ENCODE measurements at places on chromosomes 1 and 21. TPM values are rescaled to one million over a fixed set of nuclear protein-coding genes. Genes with fewer than 3 reads are reported as not detected.
A peak's percentile ranks its signal among the peaks of the same experiment; 100 is the strongest.

DNA sequence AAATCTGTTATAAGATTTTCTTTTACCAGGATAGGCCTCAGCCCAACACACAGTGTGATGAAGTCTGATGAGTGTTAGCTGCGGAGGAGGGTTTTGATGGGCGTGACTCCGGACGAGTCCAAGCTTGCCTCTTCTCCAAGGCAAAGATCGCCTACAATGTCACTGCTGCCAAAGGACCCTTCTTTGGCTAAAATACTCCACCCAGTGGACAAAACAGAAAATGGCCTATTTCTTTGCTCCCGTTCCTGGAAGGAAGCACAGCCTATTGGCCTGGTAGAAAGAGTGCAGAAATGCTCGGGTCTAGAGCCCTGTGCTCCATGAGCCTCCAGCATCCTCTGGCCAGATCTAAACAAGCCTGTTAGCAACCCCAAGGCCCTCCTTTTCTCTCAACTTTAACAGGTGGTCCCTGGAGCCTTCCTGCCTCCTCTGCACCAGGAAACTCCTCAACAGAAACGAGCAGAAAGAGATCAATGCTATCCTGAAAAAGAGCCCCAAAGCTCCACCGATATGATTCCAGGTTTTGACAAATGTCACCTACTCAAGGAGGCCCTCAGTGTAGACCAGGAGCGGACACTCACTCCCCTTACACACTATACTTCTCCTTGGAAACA, 3.4 kb upstream of the CASQ2 start:
- H3K27me3 ChIP-seq: no peaks in the 10 kb centered on the region
- DNase-seq: peak; percentile 84
- H3K36me3 ChIP-seq: no peaks in the 10 kb centered on the region

- no peak for DNase-seq
- no peaks in the 10 kb centered on the region for H3K36me3 ChIP-seq
- no peaks in the 10 kb centered on the region for H3K27me3 ChIP-seq
Observed at GRCh38 chr1:225699336-225699735, 46.4 kb upstream of the ENAH start.

GRCh38 chr21:46145159-46145839, 10.1 kb downstream of the FTCD start:
- no peaks in the 10 kb centered on the region for H3K36me3 ChIP-seq
- H3K4me3 ChIP-seq: no peak overlapping the region
- no peak for DNase-seq
- H3K4me1 ChIP-seq: peaks cover 5% of the 10 kb centered on the region

GRCh38 chr1:160814316-160814715, 18.3 kb downstream of the LY9 start:
- H3K36me3 ChIP-seq: no peaks in the 10 kb centered on the region
- no peak overlapping the region for H3K4me3 ChIP-seq
- DNase-seq: no peak
- H3K27me3 ChIP-seq: no peaks in the 10 kb centered on the region

GRCh38 chr1:5971471-5972197, 20.6 kb downstream of the NPHP4 start:
- H3K27ac ChIP-seq: no peak overlapping the region
- no peak overlapping the region for H3K4me3 ChIP-seq
- peaks cover 3% of the 10 kb centered on the region for H3K36me3 ChIP-seq
- DNase-seq: no peak
- no peaks in the 10 kb centered on the region for H3K27me3 ChIP-seq

OR6K3 gene
- total RNA-seq: not detected

GRCh38 chr1:152052606-152053005, 15.8 kb upstream of the S100A11 start:
- H3K4me3 ChIP-seq: no peak overlapping the region
- no peaks in the 10 kb centered on the region for H3K36me3 ChIP-seq

GRCh38 chr1:112717263-112717873, 2.2 kb upstream of the PPM1J start:
- H3K4me3 ChIP-seq: no peak overlapping the region
- no peak overlapping the region for H3K27ac ChIP-seq
- H3K27me3 ChIP-seq: peaks cover 11% of the 10 kb centered on the region
- DNase-seq: no peak

SLC45A1 gene
- 0.28 TPM for total RNA-seq

DNA sequence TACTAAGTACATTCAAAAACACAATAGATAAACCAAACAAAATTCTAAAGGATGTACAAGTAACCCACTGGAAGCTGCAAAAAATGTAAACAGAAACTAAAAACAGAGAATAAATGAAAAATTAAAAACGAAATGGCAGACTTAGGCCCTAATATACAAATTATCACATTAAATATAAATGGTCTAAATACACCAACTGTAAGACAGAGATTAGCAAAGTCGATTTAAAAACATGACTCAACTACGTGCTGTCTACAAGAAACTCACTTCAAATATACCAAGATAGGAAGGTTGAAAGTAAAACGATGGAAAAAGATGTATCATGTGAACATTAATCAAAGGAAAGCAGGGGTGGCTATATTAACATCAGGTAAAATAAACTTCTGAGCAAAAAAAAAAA, 23.1 kb downstream of the SLC19A1 start:
- no peak overlapping the region for H3K4me3 ChIP-seq
- no peaks in the 10 kb centered on the region for H3K36me3 ChIP-seq
- no peaks in the 10 kb centered on the region for H3K4me1 ChIP-seq
- H3K27ac ChIP-seq: no peak overlapping the region
- H3K27me3 ChIP-seq: no peaks in the 10 kb centered on the region
- no peak for DNase-seq

GRCh38 chr1:61620536-61620935, 104.4 kb downstream of the TM2D1 start:
- peaks cover 2% of the 10 kb centered on the region for H3K4me1 ChIP-seq
- H3K27ac ChIP-seq: no peak overlapping the region
- no peak for DNase-seq

- DNase-seq: no peak
- no peaks in the 10 kb centered on the region for H3K27me3 ChIP-seq
- H3K4me1 ChIP-seq: no peaks in the 10 kb centered on the region
- H3K4me3 ChIP-seq: no peak overlapping the region
Observed at GRCh38 chr21:45265721-45266517, 21.8 kb downstream of the POFUT2 start.

- H3K4me3 ChIP-seq: peak overlapping the region; percentile 73
- H3K36me3 ChIP-seq: no peaks in the 10 kb centered on the region
- H3K27me3 ChIP-seq: no peaks in the 10 kb centered on the region
Observed at GRCh38 chr1:38872401-38873026, 634 bp downstream of the MYCBP start.

GPBP1L1 gene
- 69.7 TPM for total RNA-seq

ASCL5 gene
- 0.18 TPM for total RNA-seq

GRCh38 chr1:65079941-65080340, 68.1 kb upstream of the AK4 start:
- no peaks in the 10 kb centered on the region for H3K27me3 ChIP-seq
- H3K4me1 ChIP-seq: no peaks in the 10 kb centered on the region
- no peaks in the 10 kb centered on the region for H3K36me3 ChIP-seq
- no peak overlapping the region for H3K27ac ChIP-seq
- peak; percentile 38 for DNase-seq
- no peak overlapping the region for H3K4me3 ChIP-seq

GRCh38 chr1:158002022-158002630, 8.7 kb downstream of the KIRREL1 start:
- no peak overlapping the region for H3K4me3 ChIP-seq
- DNase-seq: peak; percentile 71
- H3K27me3 ChIP-seq: no peaks in the 10 kb centered on the region
- H3K4me1 ChIP-seq: peaks cover 18% of the 10 kb centered on the region
- H3K27ac ChIP-seq: peak overlapping the region; percentile 87

GRCh38 chr1:197541411-197541810, 233.9 kb downstream of the DENND1B start:
- no peaks in the 10 kb centered on the region for H3K36me3 ChIP-seq
- no peak overlapping the region for H3K27ac ChIP-seq
- no peaks in the 10 kb centered on the region for H3K4me1 ChIP-seq
- DNase-seq: no peak
- H3K27me3 ChIP-seq: no peaks in the 10 kb centered on the region

GRCh38 chr1:29789221-29789909, 553.0 kb downstream of the PTPRU start:
- no peak overlapping the region for H3K4me3 ChIP-seq
- H3K4me1 ChIP-seq: no peaks in the 10 kb centered on the region
- no peaks in the 10 kb centered on the region for H3K36me3 ChIP-seq
- no peak overlapping the region for H3K27ac ChIP-seq
- DNase-seq: no peak
- peaks cover 9% of the 10 kb centered on the region for H3K27me3 ChIP-seq

SHE gene
- total RNA-seq: 2.7 TPM

DNA sequence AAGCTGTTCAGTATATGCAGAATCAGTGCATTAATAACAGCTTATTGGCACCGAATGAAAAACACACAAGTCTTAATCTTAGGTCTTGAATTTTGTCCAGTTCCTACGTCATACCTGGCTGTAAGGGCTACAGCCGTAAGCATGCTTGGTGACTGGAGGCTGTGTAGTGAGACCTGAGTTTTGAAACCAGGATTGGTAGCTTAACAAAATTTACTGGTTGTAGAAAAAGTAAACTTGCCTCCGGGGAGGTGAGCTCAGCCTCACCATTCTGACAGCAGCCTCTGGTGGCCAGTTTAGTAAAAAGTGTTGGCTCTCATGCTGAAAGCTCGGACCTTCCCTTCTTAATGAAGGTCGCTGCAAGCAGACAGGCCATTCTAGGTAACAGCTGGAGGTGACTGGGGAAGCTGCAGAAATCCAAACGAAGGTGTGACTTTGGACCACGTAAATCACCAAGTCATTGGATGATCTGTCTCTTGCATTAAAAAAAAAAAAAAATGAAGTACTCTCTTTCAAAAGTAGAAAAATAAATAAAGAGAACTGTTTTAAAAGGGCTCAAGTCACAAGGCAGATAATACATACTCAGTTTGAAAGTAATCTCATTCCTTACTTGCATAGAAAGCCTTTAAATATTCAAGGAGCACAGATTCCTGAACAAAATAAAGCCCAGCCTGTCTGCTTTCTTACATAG, 48.9 kb downstream of the HLCS start:
- H3K27me3 ChIP-seq: no peaks in the 10 kb centered on the region
- no peaks in the 10 kb centered on the region for H3K4me1 ChIP-seq
- H3K27ac ChIP-seq: no peak overlapping the region
- no peak overlapping the region for H3K4me3 ChIP-seq
- H3K36me3 ChIP-seq: no peaks in the 10 kb centered on the region

DNA sequence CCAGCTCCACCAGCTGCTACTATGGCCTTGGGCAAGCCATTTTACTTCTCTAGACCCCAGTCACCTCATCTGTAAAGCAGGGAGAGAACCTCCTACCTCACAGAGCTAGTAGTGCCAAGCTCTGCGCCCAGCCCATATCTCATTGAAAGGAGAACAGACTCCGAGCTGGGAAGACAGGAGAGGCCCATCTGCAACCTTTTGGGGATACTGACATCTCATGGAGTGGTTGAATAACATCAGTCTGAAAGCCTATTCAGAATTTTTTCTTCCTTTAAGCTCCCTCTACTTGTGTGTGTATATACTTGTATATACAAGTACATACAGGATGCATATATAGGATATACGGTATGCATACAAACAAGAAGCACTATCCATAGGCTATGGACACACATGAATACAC, 279.5 kb upstream of the POU3F1 start:
- no peak for DNase-seq
- no peak overlapping the region for H3K27ac ChIP-seq
- no peak overlapping the region for H3K4me3 ChIP-seq
- no peaks in the 10 kb centered on the region for H3K27me3 ChIP-seq
- H3K4me1 ChIP-seq: no peaks in the 10 kb centered on the region
- H3K36me3 ChIP-seq: no peaks in the 10 kb centered on the region
